NCI-H226 (cell line): ENCODE measurements at places on chromosomes 2 and 18.
A peak's percentile ranks its signal among the peaks of the same experiment; 100 is the strongest.

- DNase-seq: no peak
Measured at GRCh38 chr18:37334631-37335408, 230.8 kb downstream of the CELF4 start.

DNA sequence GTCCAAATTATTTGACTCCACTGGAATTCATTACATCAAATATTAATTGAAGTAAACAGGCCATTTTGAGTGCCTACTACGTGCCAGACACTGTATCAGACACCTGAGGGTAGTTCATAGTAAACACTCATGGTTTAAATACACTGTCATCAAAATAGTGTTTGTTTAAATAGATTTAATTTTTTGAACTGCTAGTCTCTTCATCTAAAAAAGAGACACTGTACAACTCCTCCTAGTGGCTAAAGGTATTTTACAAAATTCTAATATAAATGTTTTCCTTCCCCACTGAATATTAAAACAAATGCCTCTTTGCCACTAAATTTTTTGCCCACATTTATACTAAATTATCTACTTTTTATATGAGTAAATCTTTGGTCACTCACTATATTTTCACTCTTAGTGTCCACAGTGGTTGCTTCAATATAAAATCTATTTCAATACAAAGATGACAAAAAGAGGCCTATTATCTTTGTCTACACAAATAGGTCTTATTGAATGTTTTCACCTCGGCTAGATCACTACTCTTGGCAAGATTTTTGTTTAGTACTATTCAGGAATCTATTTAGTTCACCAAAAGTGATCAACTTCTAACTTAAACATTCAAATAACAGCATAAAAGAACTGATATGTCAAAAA is 122.1 kb downstream of the TMEM247 start:
- DNase-seq: no peak

DNA sequence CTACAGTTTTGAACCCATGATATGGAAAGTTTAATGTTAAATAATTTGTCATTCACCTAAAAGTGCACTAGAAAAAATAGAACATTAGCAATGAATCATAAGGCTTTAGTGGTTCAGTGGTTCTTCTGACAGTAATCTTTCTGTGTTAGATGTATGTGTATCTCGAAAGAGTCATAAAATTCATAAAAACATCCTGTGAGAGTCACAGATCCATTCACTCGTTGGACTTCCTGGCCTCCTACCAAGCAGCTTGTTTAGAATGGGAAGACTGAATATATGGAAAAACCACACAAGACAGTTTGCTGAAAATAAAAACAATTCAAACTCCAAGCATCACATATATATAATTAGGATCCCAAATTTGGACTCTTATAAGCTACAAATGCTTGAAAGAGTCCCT is 34.8 kb downstream of the ADNP2 start:
- no peak for DNase-seq

DNA sequence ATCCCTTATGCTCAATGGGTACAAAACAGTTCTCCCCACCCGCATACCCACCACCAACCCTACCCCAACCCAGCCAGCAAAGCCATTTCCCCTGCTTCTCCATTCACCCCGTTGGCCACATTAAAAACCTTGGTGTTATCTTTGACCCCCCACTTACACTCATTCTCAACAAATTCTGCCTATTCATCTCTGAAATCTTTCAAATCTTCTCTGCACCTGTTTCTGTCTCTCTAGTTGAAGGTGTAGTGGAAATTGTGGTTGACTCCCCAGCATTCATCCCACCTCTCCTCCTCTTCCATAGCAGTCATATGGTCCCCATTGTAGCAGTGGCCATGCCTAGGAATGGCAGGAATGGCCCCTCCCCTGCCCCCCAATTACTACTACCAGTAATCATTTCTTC is 20.5 kb upstream of the TET3 start:
- DNase-seq: no peak

DNA sequence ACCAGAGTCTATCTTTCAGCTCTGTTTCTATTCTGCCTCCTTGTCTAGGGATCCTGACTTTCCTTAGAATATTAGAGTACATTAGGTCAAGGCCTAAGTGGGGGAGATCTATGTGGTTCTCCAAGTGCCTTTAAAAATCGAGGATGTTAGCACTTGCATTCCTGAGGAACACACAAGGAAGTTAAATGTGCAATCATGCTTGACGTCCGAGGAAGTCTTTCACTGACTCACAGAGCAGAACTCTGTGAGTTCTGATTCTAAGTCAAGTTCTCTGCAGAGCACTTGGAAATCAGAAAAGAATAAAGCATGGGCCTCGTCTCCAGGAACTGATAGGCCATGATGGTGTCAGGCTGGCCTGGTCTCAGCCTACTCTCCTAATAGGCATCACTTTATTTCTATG is 17.2 kb downstream of the FHOD3 start:
- DNase-seq: peak; percentile 70

- DNase-seq: no peak
Measured at GRCh38 chr2:213205944-213206343, 54.5 kb upstream of the IKZF2 start.

- DNase-seq: no peak
Measured at GRCh38 chr2:237156857-237157779, 71.4 kb downstream of the COPS8 start.

DNA sequence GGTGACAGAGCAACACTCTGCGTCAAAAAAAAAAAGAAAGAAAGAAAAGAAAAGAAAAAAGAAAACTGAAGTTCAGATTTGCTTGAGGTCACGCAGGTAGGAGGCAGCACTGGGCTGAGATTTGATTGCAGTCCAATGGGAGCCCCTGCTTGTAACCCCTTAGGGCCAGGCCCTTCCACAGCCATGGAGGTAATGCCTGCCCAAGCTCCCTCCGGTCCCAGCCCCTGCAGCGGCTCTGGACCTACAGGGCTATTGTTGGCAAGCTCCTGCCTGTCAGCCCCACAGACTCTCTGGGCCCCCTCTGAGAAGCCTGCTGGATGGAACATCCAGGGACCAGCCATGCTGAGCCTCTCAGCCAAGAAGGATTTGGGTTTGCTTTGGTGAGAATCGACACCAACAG is 12.2 kb downstream of the ZFP36L2 start:
- no peak for DNase-seq

GRCh38 chr2:223591596-223591995 is 10.6 kb downstream of the SCG2 start:
- no peak for DNase-seq

DNA sequence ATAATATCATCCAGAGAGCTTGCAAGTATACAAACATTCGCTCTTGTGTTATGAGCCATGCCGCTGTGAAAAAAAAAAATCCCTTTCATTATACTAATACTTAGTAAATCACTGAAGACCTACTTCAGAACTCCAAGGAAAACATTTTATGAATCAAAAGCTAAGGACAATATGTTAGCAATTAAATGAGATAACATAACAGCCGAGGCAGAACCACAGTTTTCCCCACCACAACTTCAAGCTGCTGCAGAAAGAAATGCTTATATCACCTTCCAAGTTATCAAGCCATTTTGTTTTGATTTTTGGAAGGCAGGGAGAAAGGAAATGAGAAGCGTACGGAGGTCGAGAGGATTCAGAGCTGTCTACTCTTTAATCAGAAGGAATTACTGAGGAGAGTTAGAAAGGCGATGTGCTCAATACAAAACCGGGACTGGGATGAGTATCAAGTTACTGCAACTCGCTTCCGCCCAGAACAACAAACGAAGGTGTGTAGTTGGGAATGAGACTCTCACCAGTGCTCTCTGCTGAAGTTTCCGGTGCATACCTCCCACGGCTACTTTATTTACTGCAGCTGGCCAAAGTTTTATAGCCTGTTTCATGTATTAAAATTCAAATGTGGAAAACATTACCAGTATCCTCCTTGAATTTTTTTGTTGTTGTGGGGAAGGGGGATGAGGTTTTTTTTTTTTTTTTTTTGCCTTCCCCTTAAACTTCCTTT is 292.2 kb upstream of the CCDC68 start:
- DNase-seq: no peak

GRCh38 chr18:55748227-55748738 is 160.3 kb upstream of the TCF4 start:
- DNase-seq: peak; percentile 83

- DNase-seq: no peak
Measured at GRCh38 chr18:65990944-65991708, 240.3 kb downstream of the CDH7 start.

- DNase-seq: no peak
Measured at GRCh38 chr2:7094231-7094741, 177.1 kb downstream of the RNF144A start.

- no peak for DNase-seq
Measured at GRCh38 chr2:100821255-100821910, 1.4 kb downstream of the NPAS2 start.

DNA sequence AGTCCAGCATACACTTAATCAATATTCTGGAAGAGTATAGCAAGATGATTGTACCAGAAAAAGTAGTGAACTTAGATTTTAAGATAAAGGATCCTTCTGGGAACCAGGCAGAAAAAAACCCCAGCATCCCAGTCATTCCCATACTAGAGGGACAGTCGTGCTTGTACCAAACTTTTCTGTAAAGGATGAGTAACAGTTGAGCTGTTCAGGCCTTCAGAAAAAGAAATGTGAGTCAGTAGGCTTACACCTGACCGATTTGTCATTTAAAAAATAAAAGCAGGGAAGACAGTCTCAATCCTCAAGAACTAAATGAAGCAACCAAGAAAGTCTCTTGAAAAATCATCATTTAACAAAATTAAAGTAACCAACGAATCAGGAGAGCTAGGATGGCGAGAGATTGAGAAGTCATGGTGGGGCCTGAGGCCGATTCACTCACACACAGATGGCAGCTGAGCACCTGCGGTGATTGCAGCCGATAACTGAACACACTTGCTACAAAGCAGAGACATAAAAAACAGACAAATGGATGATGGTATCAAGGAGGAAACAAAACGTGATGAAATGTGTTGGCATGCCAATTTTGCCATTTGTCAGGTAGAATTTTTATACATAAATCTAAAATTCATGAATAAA is 170.0 kb upstream of the ALKAL2 start:
- no peak for DNase-seq

GRCh38 chr2:146776596-146776995 is 1068.2 kb upstream of the ACVR2A start:
- DNase-seq: no peak

DNA sequence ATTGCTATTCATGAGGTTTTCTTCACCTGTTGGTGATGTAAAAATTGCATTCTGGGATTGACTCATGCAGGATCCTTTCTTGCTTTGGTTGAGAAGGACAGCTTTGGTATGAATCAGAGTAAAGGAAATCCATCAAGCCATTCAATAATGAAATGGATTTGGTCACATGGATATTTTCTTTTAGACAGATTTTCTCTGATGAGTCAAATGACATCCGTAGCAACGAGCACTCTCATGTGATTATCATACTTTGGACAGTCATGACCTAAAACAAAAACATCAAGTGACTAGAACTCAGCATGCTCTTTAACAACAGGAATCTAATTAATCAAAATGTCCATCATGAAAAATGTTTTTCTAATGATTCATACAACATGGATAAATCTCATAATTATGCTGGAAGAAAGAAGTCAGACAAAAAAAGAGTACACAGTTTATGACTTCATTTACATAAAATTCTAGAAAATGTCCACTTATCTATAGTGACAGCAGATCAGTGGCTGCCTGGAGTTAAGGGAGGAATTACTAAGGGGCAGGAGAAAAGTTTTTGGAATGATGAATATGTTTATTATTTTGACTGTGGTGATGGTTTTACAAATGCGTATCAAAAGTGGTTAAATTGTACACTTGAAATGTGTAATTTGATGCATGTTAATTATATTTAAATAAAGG is 30.7 kb downstream of the TRAK2 start:
- peak; percentile 2 for DNase-seq

- no peak for DNase-seq
Measured at GRCh38 chr2:233996461-233996860, 54.0 kb upstream of the SPP2 start.

DNA sequence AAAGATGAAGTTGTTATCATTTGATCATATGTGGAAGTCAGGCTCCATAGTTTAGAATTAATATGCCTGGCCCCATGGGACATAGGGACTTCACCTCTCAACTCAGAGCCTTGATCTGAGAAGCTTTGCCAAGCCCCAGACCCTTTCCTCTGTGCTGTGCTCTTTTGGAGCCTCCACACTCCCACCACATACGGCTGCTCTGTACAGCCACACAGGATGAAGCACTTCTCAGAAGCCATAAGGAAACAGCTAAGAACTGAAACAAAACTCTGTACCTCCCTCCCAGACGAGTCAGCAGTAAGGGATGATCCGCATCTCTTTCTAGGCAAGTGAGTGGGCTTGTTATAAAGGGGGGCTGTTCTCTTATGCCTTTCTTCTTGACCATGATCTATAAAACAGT is 66.5 kb downstream of the CAB39 start:
- no peak for DNase-seq

- no peak for DNase-seq
Measured at GRCh38 chr18:14769381-14769780, 21.4 kb downstream of the ANKRD30B start.

DNA sequence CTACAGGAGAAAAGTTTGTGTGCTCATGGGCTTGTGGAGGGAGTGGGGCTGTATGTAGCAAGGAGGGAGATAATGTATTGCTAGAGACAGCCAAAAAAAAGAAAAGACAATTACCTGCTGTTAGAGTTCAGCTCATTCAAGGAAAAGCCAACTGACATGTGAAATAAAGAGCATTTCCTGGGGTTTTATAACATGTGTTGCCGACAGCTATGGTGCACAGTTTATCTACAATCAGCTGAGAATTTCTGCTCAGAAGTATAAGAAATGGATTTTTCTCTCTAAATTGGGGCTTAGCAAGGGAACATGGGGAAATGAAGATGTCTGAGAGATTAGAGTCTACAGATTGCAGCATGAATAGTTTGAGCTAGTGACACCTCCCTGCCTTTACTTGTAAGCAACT is 674.1 kb downstream of the SUCLG1 start:
- no peak for DNase-seq

GRCh38 chr2:14749884-14750283 is 117.4 kb downstream of the LRATD1 start:
- no peak for DNase-seq

DNA sequence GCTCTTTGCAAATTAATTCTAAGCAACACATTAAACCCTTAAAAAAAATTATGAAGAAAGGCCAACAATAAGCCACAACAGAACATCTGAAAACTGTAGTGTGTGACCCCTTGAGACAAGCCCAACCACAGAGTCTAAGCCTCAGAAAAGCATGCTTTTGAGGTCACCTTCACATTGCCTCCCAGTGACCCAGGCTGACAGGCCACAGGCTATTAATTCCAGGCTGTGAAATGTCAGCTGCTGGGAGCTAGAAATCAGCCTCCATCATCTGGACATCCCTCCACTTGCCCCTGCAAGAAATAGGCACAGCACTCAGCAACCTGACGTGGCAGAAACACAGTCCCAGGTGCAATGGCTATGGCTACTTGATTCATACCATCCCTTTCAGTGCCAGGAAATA is 179.4 kb upstream of the ZFP36L2 start:
- DNase-seq: no peak

DNA sequence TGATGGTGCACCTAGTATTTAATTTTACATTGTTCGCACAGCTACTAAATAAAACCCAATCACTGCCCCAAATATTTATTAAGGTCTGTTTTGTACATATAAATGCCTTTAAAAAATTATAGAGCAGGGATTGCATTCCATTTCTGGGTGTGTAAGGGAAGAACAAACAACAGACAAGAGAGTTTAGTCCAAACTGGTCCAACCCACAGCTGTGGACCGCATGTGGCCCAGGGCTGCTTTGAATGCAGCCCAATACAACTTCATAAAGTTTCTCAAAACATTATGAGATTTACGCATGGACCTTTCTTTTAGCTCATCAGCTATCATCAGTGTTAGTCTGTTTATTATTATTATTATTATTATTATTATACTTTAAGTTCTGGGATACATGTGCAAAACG is 114.8 kb upstream of the LRATD1 start:
- DNase-seq: no peak
